ENCODE measurements at places on chromosomes 11 and 22. TPM values are rescaled to one million over a fixed set of nuclear protein-coding genes. Genes with fewer than 3 reads are reported as not detected.

The OVOL1 gene
- 3.3 TPM for polyA plus RNA-seq

GRCh38 chr22:50489363-50490243, 2.9 kb downstream of the MIOX start:
- peak; percentile 46 for DNase-seq
- H3K27ac ChIP-seq = no peak overlapping the region
- H3K4me1 ChIP-seq = no peaks in the 10 kb centered on the region
- no peaks in the 10 kb centered on the region for H3K36me3 ChIP-seq
- no peak overlapping the region for H3K4me3 ChIP-seq
- no peaks in the 10 kb centered on the region for H3K27me3 ChIP-seq

The TMEM258 gene
- polyA plus RNA-seq = 759 TPM

The CLDN5 gene
- polyA plus RNA-seq = 2.5 TPM

- DNase-seq = no peak
- H3K27ac ChIP-seq = no peak overlapping the region
- H3K4me1 ChIP-seq = peaks cover 10% of the 10 kb centered on the region
These were observed 65.8 kb downstream of the PACSIN2 start for GRCh38 chr22:42949159-42949558.

Data from H1 (cell line).